ENCODE measurements at places on chromosomes 5 and 9.
A peak's percentile ranks its signal among the peaks of the same experiment; 100 is the strongest.

DNA sequence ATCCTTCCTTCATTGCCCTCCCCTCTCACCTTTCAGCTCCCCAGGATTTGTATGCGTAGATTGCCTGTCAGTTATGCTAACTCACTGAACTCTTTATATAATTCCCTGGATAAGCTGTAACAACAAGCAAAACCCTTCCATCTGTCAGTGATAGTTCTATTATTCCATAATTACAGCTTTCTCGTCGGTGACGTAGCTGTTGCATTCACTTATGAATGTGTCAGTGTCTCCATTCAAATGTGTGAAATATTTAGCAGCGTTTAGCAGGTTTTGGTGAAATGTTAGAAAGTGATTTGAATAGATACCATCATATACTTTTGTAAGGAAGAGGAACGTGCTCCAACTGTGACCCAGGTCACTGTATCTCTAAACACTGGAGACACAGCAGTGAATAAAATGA, 45.2 kb downstream of the PIP5K1B start:
- no peak for DNase-seq

GRCh38 chr5:3709068-3709716, 113.6 kb downstream of the IRX1 start:
- DNase-seq = no peak

- no peak for DNase-seq
Observed at GRCh38 chr5:105430516-105430915, 1867.9 kb upstream of the NUDT12 start.

DNA sequence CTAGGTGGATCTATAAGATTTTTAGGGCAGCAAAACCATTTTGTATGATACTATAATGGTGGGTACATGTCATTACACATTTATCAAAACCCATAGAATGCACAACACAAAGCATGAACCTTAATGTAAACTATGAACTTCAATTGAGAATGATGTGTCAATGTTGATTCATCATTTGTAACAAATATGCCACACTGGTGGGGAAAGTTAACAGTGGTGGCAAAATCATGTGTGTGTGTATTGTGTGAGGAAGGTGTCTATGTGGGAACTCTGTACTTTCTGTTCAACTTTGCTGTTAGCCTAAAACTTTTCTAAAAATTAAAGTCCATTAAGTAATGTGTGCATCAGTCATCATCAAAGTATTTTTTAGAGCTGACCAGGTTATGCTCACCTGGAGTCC, 38.9 kb downstream of the HAVCR1 start:
- DNase-seq = no peak

DNA sequence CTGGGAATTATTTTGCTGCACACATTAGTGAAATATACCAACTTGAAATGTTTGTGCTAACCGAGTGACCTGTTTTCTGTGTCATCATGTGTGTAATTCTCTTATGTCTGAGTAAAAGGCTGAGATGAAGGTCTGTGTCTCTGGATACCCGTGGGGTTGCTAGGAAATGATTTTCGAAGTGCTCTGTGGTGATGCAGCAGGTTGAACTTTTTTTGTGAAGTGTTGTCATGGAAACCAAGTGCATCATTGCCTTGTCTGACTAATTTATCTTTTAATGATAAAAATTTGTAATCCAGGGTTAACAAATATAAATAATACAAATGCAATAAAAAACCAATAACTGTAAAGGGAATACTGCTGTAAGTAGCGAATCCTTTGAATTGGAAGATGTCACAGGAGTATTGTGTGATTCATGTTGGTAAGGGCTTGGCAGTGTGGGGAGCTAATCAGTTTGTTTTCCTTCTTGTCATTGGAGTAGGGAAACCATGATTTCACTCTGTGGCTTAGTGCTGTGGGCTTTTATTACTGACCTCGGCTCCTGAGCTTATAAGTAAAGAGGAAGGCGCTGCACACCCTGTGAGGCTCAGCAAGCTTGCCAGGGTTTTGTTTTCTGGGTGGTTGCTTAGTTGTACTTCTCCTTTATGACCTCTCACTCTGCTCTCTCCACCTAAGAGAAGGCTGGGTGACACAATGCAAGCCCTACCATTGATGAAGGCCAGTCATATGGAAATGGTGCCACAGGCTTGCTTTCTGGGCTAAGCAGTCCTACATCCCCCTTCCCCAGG, 22.3 kb downstream of the PDE8B start:
- DNase-seq = no peak

- DNase-seq = no peak
Observed at GRCh38 chr9:95529910-95530309, 13.1 kb upstream of the PTCH1 start.

DNA sequence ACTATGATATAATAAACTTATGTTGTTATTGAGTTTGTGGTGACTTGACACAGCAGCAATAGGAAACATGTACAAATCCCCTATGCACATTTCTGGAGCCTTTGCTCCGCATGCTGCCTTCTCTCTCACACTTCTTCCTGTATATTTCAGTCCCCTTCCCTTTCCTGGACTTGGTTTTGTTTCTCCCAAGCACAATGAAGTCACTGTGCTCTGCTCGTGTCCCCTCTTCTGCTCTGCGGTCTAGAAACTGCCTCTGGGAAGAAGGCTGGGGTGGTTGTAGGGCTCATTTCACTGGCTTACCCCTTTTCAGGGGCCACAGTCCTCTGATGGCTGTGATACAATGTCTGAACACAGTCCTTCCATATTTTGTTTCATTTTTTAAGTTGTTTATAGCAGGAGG, 15.7 kb upstream of the FGD3 start:
- DNase-seq = no peak

DNA sequence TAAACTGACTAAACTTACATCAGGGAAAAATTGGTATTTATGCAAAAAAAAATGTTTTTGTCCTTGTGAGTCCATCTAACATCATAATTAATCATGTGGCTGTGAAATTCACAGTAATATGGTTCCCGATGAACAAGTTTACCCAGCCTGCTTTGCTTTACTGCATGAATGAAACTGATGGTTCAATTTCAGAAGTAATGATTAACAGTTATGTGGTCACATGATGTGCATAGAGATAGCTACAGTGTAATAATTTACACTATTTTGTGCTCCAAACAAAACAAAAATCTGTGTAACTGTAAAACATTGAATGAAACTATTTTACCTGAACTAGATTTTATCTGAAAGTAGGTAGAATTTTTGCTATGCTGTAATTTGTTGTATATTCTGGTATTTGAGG, 16.6 kb upstream of the SRP19 start:
- DNase-seq = no peak

- no peak for DNase-seq
Observed at GRCh38 chr9:82996941-82997340, 66.0 kb downstream of the RASEF start.

DNA sequence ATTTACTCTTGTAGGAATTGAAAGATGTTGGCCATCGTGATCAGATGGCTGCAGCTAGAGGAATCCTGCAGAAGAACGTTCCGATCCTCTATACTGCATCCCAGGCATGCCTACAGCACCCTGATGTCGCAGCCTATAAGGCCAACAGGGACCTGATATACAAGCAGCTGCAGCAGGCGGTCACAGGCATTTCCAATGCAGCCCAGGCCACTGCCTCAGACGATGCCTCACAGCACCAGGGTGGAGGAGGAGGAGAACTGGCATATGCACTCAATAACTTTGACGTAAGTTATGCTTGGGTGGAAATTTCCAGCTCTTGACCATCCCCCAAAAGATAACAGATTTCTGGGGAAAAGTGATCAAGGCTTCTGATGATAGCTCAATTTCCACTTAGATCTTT, 50.6 kb downstream of the LRRTM2 start:
- DNase-seq = no peak

- DNase-seq = peak; percentile 85
Observed at GRCh38 chr9:136551401-136552116, 5.7 kb upstream of the NOTCH1 start.

- DNase-seq = no peak
Observed at GRCh38 chr9:99457406-99457805, 235.3 kb downstream of the SEC61B start.

GRCh38 chr5:141250576-141250975, 5.4 kb downstream of the PCDHB15 start:
- no peak for DNase-seq

- DNase-seq = no peak
Observed at GRCh38 chr9:84301851-84302250, 38.7 kb downstream of the SLC28A3 start.

- DNase-seq = no peak
Observed at GRCh38 chr9:113310538-113310937, 7.4 kb upstream of the RNF183 start.

DNA sequence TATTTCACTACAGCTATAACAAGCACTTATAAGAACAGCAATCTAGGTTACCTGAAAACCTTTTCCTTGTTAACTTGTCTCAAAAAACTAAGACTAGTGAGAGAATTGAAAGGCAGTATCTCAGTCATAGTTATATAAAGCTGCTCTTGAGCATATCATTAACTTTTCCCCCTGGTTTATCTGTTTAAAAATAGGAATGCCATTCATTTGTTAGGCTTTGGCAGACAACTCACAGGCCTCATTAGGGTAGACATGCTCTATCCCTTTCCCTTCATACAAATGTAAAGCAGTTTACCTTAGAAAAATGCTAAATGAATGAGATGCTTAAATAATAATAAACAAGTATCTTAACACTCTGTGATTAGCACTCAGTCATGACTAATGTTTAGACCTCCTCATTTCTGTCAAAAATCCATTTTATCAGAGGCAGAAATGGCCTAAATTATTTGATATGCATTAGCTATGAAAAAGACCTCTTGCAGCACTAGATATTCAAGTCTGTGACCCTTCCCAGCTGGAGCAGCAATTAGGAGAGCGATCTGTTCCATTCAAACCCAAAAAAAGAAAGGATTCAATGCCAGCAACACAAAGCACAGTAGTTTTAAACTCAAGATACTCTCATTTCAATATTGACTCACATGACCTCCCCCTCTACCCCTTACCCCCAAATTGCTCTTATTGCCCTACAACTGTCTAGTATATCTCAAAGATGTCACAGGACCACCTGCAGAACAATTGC, 1578.8 kb upstream of the WWC1 start:
- no peak for DNase-seq

DNA sequence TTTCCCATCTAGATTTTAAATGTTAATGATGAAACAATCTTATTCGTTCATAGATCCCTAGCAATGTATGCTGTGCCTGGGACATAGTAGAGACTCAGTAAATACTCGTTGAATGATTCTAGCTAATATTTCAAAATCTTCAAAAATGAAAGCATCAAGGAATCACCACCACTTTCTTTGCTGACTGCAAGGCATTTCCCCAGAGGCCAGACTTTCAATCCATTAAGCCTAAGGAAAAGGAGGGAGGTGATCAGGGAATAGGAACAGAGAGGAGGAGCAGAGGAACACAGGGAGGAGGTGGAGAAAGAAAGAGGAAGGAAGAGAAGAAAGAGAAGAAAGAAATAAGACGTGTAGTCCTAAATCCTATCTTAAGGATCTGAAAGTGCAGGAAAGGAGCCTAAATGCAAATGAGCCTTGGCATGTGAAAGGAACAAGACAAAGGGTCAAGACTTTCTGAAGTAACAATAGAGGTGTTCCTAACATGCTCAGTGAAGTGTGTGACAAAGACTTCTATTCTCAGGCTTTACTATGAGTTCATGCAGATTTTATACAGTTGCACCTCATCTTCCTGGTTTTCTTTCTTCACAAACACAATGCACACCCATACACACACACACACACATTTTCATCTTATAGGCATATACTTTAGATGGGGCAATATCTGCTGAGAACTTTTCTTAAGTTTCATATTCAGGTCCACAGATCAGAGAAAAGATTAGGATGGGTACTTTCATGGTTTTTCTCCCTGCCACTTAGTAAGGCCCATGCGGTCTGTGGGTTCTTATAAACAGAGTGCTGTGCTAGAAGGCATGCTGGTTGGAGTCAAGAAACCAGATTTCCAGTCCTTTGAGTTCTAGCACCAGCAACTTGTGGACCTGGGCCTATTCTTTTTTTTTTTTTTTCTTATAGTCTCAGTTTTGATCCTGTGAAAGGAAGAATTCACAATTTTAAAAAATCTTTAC, 512.2 kb upstream of the TNC start:
- no peak for DNase-seq

GRCh38 chr9:125972012-125972729, 225.0 kb downstream of the PBX3 start:
- DNase-seq = no peak

DNA sequence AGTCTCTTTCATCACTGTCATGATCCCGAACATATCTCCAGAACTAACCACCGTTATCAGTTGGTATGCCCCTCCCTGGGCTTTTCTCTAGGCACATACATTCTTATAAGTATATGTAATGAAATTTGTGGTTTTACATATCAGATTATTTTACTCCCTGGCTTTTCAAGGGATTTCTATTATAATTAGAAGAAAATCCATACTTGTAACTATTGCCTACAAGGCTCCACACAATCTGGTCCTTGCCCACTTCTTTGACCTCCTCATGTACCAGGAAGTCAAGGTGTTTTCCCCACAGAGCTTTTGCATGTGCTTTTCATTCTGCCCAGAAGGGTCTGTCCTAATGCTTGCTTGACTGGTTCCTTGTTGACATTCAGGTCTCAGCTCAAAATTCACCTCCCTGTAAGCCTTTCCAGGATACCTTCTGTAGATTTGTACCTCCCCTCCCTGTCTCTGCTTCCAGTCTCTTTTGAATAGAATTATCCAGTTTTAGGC, 33.6 kb upstream of the HSD17B4 start:
- no peak for DNase-seq

DNA sequence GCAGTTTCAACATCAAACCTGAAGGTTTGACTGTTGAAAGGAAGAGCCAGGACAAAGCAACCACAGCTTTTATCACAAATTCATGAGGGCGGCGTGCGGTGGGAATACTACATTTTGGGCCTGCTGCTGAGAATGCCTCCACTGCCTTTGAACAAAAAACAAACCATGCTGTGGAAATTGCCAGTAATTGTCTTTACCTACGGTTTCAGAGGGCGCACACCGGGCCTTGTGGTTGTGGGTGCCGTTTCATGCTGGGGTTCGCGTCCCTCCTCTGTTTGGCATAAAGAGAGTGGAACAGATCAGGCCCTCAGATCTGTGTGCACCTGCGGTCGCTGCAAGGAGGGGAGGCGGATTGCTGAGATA, 27.6 kb upstream of the TCF7 start:
- no peak for DNase-seq

DNA sequence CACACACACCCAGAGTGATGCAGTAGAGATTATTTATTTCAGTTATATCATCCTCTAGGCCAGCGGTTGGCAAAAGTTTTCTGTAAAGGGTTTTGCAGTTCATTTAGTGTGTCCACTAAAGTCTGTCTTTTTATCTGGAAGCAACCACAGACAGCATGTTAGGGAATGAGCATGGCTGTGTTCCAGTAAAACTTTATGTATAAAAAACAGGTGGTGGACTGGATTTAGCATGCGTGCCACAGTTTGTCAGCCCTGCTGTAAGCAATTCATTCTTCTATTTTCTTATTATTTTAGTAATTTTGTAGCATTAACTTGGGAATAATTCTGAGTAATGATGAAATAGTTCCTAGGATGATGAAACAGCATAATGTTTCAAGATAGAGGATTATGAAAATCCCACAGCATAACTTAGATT, 51.7 kb downstream of the CCNH start:
- DNase-seq = no peak
